ENCODE measurements at places on chromosomes 13 and 19.

DNA sequence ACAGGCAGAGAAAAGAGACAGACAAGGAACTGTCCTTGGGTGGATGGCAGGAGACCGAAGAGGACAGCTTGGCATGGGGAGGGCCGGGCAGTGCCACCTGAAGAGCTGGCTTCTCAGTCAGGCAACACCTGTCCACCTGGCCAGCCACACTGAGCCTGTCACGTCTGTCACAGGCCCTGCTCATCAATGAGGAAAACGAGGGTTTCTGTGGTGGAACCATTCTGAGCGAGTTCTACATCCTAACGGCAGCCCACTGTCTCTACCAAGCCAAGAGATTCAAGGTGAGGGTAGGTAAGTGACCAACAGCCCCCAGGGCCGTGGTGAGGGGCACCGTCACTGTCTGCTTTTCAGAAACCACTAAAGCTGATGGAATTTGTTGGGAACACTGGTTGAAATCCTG lies 11.2 kb upstream of the PROZ start:
- no peak for DNase-seq

GRCh38 chr13:24250376-24251057 lies 58.9 kb upstream of the C1QTNF9 start:
- DNase-seq, result no peak

GRCh38 chr19:39351537-39352064 lies 9.4 kb downstream of the SAMD4B start:
- DNase-seq, result no peak

GRCh38 chr19:38974624-38975213 lies 823 bp downstream of the FBXO17 start:
- no peak for DNase-seq

- DNase-seq, result no peak
Measured at GRCh38 chr19:39846678-39847486, 703 bp upstream of the FBL start.

DNA sequence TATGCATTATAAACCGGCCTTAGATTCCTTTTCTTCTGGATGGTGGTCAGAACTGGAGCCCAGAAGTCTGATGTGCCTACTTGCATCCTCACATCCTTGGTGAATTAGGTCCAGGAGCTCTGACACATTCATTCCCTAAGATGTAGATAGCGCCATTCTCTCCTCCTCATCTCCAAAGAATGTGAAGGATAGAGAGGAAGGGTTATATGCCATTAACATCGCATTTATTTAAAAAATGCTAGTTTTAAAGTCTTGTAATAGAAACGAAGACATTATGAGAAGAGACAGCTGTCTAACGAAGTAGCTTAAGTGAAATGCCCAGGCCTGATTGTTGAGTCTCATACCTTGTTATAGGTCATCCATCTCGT lies 9.7 kb downstream of the MBNL2 start:
- no peak for DNase-seq

GRCh38 chr19:1524287-1524971 lies 552 bp downstream of the PLK5 start:
- no peak for DNase-seq

GRCh38 chr13:25210842-25211569 lies 38.9 kb upstream of the AMER2 start:
- no peak for DNase-seq

DNA sequence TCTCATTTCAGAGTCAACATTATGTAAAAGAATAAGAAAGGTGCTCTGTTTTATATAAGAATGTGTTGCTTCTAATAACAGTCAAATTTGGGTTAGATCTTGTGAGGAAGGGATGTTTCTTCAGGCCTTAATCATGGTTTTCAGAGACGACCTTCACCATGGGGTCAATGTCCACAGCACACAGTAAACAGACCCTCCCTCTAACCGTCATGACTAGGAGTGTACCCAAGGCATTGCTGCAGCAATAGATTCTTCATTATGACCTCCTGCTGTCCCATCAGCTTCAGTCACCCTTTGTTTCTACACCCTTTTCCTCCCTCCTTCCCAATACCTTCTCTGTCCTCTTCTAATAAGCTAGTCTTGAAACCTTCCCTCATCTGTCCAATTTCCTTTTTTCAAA lies 15.7 kb downstream of the SERPINE3 start:
- no peak for DNase-seq

DNA sequence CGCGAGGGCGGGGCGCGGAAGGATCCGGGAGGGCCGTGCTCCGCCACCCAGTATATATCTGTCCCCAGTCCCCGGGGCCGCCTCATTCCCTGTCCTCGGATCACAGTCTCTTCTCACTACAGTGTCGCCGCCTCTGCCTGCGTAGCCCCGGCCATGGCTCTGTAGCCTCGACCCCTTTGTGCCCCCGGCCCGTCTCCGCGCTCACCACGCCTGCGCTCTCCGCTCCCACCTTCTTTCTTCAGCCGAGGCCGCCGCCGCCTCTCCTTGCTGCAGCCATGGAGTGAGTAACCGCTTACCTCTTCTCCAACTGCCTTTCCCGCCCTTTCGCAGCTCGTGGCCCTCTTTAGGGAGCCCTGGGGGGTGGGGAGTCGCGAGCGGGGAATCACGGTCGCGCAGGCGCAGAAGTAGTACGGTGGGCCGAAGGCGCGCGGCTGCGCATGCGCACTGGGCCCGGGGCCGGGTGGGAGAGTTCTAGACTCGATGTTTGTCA lies at the start of the genes ATF5 and NUP62:
Gene ATF5, plus strand, starts transcription at position 85 of the 490 bp plus-strand sequence. CDS start 1,646 bp downstream, outside the sequence.
Gene NUP62, minus strand, starts transcription at position 384 of the 490 bp plus-strand sequence. CDS start 19,697 bp downstream, outside the sequence.
- DNase-seq, result peak; percentile 81

- peak; percentile 5 for DNase-seq
Measured at GRCh38 chr13:71621174-71622124, 245.6 kb downstream of the DACH1 start.

GRCh38 chr13:33066329-33066728 lies 50.1 kb downstream of the KL start:
- DNase-seq, result no peak

GRCh38 chr13:31881495-31881882 lies 142.2 kb downstream of the RXFP2 start:
- no peak for DNase-seq

DNA sequence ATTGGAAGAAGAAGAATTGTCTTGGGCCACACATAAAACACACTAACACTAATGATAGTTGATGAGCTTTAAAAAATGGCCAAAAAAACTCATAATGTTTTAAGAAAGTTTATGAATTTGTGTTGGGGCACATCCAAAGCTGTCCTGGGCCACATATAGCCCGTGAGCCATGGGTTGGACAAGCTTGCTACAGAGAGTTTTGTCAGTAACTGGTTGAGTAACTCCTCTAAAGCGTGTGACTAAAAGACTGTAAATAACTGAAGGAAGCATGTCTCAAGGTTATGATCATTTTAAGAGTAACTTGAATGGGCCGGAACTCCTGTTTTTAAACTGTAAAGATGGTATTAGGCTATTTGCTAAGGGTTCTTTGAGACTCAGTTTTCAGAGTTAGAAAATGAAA lies 118.0 kb downstream of the KL start:
- DNase-seq, result no peak

GRCh38 chr19:10583036-10583776 lies 3.9 kb downstream of the AP1M2 start:
- no peak for DNase-seq
